ENCODE measurements at places on chromosomes 6 and 20.

DNA sequence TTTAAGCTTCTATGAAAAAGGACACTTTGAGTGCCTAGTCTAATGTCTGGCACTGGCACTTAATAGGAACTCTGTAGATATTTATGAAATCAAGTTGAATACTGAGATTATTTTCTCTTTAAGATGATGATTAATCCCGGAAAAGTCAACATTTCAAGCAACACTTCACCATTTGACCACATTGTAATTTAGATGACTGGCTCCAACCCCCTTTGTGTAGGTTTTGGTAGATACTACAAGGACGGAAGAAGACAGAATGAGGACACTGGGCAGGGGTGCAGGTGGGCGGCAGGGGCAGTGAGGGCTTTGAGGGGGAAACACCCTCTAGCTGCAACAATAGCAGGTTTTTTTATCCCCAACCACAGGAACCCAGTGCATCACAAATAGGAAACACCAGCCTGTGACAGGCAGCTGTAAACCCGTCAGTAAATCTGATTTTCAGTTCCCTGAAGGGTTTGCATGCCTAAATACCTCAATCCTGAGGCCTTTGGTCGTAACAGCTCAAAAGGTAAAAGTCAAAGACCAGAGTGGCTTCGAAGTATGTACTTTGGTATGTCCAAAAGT is 4.6 kb downstream of the DTNBP1 start:
- no peak for DNase-seq

DNA sequence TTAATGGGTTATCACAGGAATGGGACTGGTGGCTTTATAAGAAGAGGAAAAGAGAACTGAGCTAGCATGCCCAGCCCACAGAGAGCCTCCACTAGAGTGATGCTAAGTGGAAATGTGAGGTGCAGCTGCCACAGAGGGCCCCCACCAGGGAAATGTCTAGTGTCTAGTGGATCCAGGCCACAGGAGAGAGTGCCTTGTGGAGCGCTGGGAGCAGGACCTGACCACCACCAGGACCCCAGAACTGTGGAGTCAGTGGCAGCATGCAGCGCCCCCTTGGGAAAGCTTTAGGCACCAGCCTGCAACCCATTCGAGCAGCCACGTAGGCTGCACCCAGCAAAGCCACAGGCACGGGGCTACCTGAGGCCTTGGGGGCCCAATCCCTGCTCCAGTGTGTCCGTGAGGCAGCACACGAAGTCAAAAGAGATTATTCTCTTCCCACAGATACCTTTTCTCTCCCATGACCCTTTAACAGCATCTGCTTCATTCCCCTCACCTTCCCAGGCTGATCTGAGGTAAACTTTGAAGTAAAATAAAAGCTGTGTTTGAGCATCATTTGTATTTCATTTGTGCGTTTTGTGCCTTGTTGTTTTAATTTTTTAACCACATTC is 4.4 kb downstream of the HLA-E start:
- peak; percentile 50 for DNase-seq

DNA sequence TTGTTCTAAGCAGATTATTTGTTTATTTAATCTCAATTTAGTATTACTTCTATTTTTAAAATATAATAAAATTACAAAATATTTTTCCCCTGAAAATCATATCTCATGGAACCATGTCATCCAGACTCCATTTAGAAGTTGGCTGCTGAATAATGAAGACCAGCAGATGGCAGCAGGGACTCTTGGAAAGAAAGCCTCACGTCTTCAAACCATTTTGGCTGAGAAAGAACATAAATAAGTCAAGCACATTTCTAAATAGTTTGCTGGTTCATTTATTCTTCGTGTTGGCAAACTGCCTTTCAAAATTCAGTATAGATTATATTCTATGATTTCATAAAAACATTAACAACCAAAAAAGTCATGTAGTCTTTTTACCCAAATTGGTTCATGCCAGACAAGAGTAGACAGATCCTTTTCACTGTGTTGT is 71.7 kb downstream of the RCAN2 start:
- DNase-seq: no peak

- no peak for DNase-seq
Observed at GRCh38 chr6:10404799-10405512, 9.9 kb downstream of the TFAP2A start.

GRCh38 chr6:161694995-161695394 is 421.1 kb upstream of the AGPAT4 start:
- DNase-seq: no peak

- no peak for DNase-seq
Observed at GRCh38 chr6:158344534-158344933, 32.3 kb downstream of the TULP4 start.

GRCh38 chr6:329888-330691 is 37.8 kb downstream of the DUSP22 start:
- no peak for DNase-seq

All from CD4-positive, alpha-beta T cell treated with Interleukin-1 beta for 1 hour (primary cell).